ENCODE measurements at places on chromosomes 16 and 17.

DNA sequence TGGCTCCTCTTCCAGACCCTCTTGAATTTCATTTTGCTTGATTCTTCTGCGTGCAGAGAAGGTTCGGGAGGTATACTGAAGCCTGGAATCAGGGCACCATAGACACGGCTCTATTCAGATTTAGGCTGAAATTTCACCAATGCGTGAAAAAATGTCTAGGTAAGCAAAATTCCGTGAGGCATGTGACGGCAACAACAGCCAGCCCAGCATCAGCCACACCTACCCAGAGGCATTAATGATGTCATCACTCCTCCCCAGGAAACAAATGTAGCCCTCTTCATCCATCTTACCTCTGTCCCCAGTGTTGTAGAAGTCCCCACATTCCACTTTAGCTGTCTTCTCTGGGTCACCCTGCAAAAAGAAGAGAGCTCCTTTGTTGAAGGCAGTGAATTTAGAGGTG lies 50.8 kb upstream of the ACSM2B start:
- DNase-seq: no peak

DNA sequence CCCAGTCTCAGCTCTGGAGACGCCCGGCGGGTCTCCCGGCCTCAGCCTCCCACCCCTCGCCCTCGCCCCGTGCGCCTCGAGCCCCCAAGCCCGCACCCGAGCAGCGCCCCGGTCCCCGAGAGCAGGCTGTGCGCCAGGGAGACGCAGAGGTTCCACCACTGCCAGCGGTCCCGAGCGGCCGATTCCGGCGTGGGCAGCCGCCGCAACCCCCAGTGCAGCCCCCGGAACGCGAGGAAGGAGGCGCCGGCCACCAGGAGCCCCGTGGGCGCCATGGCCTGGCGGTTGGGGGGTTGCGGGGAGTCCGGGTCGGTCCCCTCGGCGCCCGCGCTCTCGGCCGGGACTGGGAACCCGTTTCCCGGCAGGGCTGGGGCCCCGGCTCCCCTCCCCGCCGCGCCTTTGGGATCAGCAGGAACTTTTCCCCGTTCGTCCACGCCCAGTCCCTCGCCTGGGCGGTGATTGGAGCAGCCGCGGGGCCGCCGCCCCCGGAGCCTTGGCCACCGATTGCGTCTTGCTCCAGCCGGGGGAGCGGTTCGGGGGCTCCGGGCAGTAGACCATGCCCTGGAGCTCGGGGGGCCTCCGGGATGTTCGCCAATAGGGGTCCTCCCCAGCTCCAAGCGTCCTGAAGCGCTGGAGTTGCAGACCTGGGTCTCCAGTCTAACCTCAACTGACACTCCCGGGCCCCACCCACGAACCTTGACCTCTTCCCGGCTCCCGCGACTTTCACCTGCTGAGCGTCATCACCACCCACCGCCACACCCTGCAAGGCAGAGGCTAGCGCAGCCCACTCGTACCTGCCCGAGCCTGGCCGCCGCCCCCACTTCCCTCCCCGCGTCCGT lies at the start of gene TLCD2:
TSS of gene TLCD2 (minus strand) at position 407 of the 836 bp plus-strand sequence. CDS start at position 272, 135 bp downstream.
- DNase-seq: no peak

DNA sequence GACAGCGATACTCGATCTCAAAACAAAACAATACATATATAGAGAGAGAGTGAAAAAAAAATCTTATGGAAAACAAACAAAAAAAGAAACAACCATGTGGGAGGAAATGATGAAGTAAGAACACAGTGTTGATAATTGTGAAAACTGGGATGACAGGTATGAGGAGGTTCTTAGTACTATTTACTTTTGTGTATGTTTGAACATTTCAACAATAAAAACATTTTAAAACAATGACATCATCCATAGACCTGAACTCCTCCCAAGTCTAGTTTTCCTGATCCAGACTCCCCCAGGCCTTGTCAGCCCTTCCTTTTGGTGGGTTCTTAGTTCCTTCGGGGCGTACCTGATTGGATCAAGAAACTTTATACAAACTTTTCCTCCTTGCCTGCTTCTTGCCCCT lies 51.7 kb downstream of the CCDC42 start:
- DNase-seq: no peak

- DNase-seq: no peak
Observed at GRCh38 chr17:61010661-61011170, 333.1 kb downstream of the BCAS3 start.

- DNase-seq: no peak
Observed at GRCh38 chr17:10421900-10422542, at the start of gene MYH8. Gene MYH8 (minus strand): TSS chr17:10421950. CDS start chr17:10420227, 1,723 bp downstream.

- DNase-seq: no peak
Observed at GRCh38 chr16:51545951-51546350, 394.9 kb upstream of the SALL1 start.

DNA sequence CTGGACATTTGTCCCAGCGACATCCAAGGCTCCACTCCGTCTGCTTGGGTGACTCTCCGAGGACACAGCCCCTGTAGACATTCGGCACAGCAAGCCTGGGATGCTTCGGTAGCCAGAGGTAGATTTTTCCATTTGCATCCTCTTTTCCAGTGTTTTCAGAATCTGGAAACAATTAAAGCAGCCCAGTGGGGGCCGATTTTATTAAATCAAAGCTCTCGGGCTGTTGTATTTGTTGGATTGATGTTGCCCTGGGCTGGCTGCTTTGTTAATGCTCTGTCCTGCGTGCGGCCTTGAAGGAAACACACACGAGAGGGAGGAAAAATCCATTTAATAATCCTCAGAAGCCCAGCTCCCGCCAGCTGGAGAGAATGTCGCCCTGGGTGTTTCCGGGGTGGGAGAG lies 158.1 kb upstream of the CIBAR2 start:
- no peak for DNase-seq

GRCh38 chr17:42271006-42271778 lies 5.0 kb downstream of the STAT5B start:
- DNase-seq: no peak

DNA sequence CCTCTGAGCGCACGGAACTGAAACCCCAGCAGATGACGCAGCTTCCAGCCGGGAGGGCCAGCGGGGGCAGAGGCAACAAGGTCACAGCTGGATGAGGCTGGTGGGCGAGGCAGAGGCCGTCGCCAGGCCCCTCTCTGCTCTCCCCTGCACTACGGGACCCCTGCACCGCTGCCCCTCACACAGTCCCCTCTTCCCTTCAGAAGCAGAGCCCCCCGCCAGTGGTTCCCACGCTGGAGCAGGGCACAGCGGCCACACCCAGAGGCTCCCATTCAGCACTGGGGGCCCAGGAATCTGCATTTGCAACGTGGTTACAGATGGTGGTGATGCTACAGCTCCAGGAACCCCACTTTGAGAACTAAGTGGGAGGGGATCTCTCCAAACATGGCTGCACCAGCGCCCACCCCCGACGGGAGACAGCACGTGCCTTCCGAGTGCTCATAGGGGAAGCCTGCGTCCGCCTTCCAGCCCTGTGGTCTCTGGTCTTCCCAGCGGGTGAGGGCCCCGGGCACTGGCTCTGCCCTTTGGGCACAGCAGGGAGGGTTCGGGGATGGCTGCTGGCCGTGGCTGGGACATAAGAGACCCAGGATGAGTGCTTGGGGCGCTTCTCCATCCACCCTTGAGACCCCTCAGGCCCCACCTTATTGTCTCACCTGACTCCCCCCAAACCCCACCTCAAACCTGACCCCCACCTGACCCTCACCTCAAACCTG lies 4.7 kb upstream of the RAB40B start:
- DNase-seq: no peak

DNA sequence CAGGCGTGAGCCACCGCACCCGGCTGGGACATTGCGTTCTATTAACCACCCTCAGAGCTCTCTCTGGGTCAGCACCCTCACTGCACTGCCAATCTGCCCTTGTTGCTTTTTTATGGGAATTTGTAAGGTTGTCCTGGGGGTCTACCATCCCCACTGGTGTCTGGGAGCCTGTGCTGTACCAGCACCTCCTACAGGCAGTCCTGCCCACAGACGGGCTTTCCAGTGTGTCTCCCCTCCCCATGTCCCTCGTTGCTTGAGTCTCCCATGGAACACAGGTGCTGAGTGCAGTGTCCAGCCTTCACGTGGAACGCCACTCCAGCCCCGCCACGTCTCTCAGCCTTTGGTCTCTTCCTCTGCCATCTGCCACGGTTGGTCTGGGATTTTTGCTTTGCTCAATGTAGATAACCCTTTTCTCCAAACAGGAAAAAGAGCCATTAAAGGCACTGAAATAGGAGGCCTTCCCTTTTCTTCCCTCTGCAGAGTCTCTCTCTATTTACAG lies 68.0 kb upstream of the CBX4 start:
- DNase-seq: no peak

GRCh38 chr17:35448899-35449227 lies 297 bp upstream of the SLFN13 start:
- no peak for DNase-seq

- DNase-seq: no peak
Observed at GRCh38 chr16:8372141-8372540, 218.2 kb downstream of the TMEM114 start.

DNA sequence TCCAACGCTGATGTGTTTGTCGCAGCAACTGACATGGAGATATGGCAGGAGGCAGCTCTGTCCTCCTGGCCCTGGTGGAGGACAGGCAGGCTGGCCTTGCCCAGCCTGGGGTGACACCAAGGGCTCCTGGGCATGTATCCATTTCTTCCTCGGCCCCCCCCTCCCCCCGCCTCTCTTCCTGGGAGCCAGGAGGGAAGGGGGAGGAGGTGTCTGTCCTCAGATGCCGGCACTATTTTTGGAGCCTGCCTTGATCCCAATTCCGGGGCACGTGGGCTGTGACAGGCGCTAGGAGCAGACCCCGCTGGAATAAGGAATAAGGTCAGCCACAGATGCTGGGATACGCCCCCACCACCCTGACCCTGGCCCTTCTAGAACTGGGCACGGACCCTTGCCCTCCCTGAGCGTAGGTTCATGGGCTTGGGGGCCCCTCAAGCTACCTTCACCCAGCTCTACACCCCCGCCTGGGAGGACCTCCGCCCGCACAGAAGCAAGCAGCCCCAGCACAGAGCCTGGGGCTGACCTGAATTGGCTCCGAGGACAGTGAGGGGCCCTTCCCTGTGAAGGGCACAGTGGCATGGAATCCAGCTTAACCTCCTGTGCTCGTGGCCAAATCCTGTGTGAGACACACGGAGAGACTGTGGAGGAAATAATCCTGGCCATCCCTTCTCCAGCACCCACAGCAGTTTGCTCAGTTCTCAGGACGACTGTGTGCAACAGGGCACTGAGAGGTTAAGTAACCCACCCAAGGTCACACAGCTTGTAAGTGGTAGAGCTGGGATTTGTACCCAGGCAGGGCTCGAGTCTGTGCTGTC lies 24.1 kb downstream of the SEC14L5 start:
- DNase-seq: no peak

- DNase-seq: no peak
Observed at GRCh38 chr17:66167189-66167815, 24.6 kb downstream of the CEP112 start.

- no peak for DNase-seq
Observed at GRCh38 chr17:29049541-29050145, 6.7 kb downstream of the PIPOX start.

DNA sequence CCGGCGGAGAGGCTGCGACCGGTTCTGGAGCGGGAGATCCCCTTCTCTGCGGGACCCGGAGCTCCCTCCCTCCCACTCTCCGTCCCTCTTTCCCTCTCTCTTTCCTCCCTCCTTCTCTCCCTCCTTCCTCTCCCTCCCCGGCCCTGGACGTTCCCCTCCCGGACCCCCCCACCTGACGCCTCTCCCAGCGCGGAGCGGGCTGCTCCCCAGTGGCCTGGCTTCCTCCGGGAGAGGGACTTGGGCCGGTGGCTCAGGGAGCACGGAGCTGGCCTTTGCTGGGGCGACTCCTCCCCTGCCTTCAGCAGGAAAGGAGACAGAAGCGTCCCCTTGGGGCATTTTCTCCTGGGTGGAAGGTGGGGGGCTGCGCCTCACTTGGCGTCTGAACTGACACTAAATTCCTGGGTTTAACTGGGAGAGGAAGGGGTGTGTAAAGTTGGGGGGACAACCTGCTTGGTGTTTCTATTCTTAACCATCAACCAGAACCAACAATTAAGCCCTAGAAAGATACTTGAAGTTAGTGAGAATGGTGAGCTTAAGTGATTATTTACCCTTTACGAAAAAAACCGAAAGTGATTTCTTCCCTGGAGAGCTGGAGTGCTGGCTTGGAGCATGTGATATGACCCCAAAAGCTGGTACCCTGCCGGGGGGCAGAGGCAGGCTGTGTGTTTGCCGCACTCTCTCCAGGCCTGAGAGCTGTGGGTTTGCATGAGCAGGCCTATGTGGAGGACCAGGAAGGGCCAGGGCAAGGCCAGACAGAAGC lies 775 bp downstream of the SPIRE2 start:
- no peak for DNase-seq

GRCh38 chr16:569445-570254 lies at the start of gene PIGQ:
Gene PIGQ (plus strand): TSS chr16:569968. CDS start chr16:574075, 4,107 bp downstream.
- DNase-seq: peak; percentile 60

- no peak for DNase-seq
Observed at GRCh38 chr16:71526111-71526631, at the start of gene CHST4. Gene CHST4 (plus strand): TSS chr16:71526426. CDS start chr16:71536678, 10,252 bp downstream.

- no peak for DNase-seq
Observed at GRCh38 chr16:87160701-87161337, 156.4 kb downstream of the C16orf95 start.

DNA sequence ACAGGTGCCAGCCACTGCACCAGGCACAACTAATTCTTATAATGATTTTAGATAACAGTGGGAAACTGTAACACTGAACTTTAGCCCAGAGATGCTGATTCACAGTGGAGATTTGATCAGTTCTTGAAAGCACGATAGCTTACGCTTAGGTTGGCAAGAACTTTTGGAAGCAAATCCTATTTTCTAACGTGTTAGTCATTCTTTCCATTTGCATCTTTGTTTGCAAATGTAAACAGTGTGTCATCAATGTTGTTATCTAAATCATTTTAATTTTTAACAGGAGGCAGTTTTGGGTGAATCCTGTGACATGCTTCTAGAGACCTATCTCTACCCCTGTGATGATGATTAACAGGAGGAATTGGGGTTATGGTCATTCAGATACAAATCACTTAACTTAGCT lies 35.7 kb upstream of the GNA13 start:
- no peak for DNase-seq

GRCh38 chr17:73984941-73985340 lies 218.5 kb upstream of the RPL38 start:
- no peak for DNase-seq

DNA sequence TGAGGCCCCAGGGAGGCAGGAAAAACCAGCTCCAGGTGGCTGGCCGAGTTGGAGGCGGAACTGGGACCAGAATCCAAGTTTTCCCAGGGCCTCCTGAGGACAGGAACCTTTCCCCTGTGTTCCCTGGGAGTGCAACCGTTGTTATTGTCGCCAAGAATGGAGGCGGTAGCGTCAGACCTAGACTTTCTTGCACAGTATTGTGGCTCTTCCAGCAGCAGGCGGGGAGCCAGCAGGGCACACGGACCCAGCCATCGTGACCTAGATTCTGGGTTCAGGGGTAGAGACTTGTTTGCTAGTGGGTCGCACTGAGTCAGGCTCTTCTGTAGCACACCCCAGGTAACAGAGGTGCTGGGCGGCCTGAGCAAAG lies 667 bp upstream of the KIF19 start:
- no peak for DNase-seq

GRCh38 chr17:80835816-80836657 lies 155.6 kb upstream of the CHMP6 start:
- DNase-seq: no peak
